ENCODE measurements at places on chromosomes 7 and 10. TPM values are rescaled to one million over a fixed set of nuclear protein-coding genes. Genes with fewer than 3 reads are reported as not detected.

DNA sequence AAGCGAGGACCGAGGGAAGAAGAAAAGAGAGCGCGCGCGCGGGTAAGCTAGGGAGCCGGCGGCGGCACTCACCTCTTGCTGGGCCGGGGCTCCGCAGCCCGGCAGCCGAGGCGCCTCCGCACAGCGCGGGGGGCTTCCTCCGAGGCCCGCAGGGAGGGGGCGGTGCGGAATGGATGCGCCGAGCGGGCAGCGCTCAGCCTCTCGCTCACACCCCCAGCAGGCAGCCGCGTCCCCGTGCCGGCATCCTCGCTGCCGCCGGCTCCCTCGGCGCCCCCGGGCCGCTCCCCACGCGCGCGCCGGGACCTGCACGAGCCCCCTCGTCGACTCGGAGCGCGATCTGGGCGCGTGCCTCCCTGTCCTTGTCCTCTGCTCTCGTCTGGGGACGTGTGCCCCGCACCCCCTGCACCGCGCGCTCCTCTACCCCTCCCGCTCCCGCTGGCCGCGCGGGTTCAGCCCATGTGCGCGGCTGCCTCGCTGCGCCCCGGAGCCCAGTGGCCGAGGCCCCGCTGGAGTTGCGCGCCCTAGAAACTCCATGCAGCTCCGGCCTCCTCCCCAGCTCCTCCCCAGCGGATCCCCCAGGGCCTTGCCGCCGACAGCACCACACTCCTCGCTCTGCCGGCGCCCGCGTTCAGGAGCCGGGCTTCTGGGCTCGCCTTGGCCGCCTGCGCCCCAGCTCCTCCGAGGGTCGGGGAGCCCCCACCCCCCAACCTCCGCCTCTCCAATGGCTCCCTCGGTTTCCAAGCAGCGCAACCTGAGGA lies 75.3 kb downstream of the CALN1 start:
- no peak for DNase-seq

Gene ADRB1
- 0.13 TPM for total RNA-seq

DNA sequence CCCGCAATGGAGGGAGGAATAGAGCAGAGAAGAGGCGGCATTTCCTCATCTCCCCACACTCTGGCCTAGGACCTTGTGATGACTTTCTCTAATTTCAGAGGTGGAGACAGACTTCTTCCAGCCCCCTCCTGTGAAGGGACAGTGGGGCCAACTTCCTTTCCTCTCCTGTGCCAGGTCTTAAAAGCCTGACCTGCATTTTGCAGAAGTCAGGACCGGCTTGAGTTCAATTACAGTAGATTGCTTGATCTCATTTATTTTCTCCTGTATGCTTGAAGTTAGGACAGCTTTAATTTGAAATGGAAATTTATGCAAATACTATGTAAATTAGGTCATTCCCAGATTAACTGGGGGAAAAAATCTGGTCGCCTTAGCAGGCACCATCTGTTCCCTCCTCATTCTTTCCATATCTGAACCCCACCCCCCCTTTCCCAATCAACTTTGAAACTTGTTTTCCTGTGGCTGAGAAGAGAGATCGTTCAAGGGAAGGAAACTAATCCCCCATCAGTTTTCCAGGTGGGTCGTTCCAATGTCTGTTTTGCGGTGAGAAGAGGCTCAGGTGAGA lies 57.1 kb downstream of the SYPL1 start:
- no peak for DNase-seq

DNA sequence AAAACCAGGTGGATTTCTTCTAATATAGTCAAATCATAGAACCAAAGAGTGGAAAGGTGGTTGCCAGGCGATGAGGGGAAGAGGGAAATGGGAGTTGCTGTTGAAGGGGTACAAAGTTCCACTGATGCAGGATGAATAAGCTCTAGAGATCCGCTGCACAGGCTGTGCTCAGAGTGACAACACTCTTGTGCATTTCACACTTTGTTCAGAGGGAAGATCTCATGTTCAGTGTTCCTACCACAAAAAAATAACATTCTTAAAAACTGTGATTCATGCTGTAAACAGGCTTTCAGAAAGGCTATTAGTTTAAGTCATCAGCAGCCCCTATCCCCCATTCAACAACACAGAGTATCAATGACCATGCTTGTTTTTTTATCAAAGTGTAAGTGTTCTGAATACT lies 213.8 kb downstream of the COBL start:
- peak; percentile 92 for DNase-seq

- DNase-seq: peak; percentile 23
Measured at GRCh38 chr7:90266808-90267207, 21.8 kb downstream of the CFAP69 start.

Gene ACTL6B
- not detected for total RNA-seq

GRCh38 chr10:74906611-74907198 lies 80.3 kb downstream of the KAT6B start:
- DNase-seq: no peak

- DNase-seq: peak; percentile 75
Measured at GRCh38 chr7:35749556-35749955, 51.3 kb upstream of the SEPTIN7 start.

Gene COL17A1
- total RNA-seq: 0.26 TPM

- DNase-seq: peak; percentile 91
Measured at GRCh38 chr10:13978533-13979115, 352.1 kb downstream of the FRMD4A start.

DNA sequence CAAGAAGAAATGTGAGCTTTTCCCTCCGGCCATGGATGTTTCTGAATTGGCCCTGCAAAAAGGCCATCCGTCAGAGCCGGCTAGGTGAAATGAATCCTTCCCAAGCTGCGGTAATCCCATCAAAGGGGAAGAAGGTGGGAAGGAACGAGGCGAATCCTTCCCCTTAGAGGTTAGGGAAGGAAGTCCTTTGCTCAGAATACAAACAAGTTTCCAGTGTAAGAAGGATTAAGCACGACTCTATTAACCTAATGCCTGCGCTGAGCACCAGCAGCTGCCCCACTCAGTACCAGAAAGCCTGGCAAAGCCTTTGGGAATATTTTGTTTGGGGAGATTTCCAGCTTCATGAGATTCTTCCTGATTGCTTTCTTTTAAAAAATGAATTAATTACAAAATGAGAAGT lies 42.8 kb downstream of the CLRN3 start:
- DNase-seq: no peak

- no peak for DNase-seq
Measured at GRCh38 chr7:148108381-148108780, 482.2 kb upstream of the C7orf33 start.

DNA sequence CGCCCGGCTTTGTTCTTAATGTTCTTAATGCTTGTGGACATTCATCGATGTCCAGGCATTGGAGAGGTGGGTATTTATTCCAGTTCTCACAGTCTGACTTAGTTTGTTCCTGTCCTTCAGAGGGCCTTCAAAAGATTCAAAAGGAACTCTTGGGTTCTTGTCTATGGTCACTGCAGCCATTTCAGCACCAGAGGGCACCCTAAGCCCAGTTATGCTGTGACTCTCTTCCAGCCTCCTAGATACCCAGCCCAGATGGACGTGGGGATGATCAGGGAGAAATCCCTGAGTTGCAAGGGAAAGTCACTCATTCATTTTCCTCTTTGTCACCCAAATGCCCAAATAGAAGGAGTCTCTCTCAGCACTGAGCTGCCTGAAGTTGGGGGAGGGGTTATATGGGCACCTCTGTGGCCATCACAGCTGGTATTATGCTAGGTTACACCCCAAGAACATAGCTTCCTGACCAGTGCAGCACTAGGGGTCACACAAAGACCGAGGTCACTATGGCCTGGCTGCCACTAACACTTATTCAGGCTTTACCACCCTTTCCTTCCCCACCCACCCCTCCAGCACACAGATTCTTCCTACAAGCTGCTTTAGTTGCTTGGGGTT lies 26.5 kb upstream of the CCDC126 start:
- peak; percentile 77 for DNase-seq

Gene ZMYND11
- total RNA-seq: 59.8 TPM

DNA sequence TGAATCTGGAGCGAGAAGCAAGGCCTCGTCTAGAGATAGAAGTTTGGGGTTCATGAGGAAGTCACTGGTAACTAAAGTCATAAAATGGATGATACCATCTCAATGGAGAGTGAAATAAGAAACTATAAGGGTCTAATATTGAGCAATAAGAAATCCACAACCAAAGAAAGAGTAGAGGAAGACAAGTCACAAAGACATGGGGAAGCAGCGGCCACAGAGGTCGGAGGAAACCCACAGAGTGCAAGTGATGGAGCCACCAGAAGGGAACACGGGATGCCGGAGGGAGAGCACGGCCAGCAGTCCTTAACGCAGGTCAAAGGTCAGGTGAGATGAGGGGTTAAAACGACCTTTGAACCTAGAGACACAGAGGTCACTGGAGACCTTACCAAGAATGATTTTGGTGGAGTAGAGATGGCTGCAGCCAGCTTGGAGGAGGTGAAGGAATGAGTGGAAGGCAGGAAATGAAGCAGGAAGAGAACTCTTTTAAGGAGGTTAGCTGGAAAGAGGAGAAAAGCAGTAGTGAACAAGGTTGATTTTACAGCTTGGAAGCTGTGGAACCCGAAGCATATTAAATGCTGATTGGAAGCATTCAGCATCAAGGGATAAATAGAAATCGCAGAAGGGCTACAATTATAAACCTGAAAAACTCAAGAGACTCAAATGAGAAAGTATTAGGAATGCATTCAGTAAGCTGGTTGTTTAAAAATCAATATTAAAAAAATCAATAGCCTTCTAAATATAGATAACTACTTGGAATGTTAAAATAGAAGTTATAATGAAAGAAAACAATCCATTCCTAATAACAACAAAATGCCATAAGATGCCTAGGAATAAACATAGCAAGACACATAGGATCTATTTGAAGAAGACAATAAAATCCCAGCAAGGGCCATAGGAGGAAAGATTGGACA lies 93.7 kb downstream of the SVOPL start:
- no peak for DNase-seq

- no peak for DNase-seq
Measured at GRCh38 chr10:83252596-83252995, 886.7 kb upstream of the GHITM start.

DNA sequence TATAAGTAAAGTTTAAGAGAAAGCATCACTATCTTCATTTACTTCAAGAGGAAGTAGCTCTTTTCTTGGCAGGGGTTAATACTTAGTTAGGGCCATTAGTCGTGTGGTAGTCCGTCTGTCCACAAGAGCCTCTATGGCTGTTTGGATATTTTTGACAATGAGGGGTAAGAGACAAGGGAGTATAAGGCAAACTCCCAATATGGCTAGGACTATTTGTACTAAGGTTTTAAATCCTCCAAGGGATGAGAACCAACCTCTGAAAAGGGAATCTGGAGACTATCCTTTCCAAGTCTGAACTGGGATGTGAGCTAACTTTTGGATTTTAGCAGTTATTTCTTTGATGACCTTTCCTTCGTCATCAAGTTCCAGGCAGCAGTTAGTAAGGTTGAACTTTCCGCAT lies at the start of gene ZNF117:
Gene ZNF117, minus strand, starts transcription at position 101 of the 400 bp plus-strand sequence.
- no peak for DNase-seq

- DNase-seq: no peak
Measured at GRCh38 chr10:13068071-13068470, 31.9 kb upstream of the OPTN start.

DNA sequence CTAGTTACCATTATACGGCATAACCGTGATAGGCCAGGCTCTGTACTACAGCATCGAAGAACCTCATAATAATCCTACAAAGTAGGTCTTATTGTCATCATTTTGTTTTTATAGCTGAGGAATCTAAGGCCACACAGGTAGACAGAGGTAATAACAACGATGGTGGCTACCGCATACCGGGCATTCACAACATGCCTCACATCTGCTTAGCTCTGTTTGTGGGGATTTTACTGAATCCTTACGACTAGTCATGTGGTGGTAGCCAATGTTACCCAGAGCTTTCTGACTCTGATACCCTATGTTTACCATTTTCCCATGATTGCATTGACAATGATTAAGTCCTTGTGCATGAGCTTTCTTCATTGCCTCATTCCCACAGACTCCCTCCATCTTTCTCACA lies 269.4 kb downstream of the TCF7L2 start:
- no peak for DNase-seq

Gene RGS10
- 26.0 TPM for total RNA-seq

DNA sequence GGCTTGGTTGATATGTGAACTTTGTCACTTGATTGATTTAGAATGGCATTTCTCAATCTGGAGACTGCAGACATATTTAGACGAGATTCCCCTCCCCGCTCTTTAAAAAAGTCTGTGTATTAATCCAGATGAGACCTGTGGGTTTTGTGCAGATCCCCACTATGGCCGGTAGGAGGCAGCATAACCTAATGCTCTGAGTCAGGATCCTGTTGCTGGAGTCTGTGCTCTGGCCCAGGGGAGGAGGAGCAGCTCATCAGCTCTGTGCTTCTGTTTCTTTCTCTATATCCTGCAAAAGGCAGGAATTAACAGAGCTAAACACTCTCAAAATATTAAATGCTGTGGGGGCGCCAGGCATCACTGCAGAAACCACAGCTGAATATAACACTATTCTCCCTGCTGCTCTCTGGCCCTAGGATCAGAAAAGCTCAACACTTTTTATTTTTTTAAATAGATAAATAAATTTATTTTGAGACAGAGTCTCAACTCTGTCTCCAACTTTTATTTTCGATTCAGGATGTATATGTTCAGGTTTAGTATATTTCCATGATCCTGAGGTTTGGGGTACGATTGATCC lies 23.9 kb upstream of the SEPHS1 start:
- peak; percentile 84 for DNase-seq

Gene OR9A2
- total RNA-seq: not detected

DNA sequence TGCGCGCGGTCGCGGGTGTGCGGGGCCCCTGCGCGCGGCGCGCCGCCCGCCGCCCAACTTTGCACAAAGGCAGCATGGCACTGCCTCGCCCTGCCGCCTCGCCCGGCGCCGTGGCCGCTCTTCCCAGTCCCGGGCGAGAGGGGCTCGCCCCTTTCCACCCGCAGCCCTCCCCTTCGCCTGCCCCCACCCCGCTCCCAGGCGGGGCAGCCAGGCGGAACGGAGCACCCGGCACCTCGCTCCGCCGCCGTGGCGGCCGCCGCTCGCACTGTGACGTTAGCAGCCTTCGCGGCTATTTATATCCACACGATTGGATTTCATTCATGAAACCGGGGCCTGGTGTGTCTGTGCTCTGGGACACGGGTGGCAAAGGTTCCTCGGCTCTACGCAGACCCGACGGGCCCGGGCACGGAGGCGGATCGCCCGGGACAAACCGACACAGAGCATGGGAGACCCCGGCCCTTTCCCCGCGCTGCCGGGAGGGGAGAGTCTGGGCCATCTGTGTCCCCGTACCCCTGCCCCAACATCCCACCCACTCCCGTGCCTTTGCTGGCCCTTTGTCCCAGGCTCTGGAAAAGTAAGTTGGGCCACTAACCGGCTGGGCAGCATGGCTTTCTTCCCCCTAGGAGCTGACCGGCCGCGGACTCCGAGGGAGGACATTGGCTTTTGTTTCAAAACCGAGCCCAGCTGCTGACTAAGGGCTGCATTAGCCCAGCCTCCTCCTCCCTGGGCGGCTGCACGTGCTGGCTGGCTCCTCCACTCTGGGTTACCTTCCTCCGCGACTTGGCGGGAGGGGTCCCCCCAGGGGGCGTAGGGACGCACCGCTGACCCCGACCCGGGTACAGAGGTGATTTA lies at the start of gene RHOBTB1:
Gene RHOBTB1, minus strand, starts transcription at position 128 of the 852 bp plus-strand sequence. CDS start 32,643 bp downstream, outside the sequence.
- peak; percentile 82 for DNase-seq

Gene IQCE
- 15.3 TPM for total RNA-seq

Gene HECW1
- not detected for total RNA-seq

Gene PLEKHS1
- not detected for total RNA-seq

- DNase-seq: peak; percentile 89
Measured at GRCh38 chr7:130959743-130960207, 225.8 kb upstream of the KLF14 start.

All from LHCN-M2 (cell line).